ENCODE measurements at places on chromosomes 16 and 17. TPM values are rescaled to one million over a fixed set of nuclear protein-coding genes. Genes with fewer than 3 reads are reported as not detected.

DNA sequence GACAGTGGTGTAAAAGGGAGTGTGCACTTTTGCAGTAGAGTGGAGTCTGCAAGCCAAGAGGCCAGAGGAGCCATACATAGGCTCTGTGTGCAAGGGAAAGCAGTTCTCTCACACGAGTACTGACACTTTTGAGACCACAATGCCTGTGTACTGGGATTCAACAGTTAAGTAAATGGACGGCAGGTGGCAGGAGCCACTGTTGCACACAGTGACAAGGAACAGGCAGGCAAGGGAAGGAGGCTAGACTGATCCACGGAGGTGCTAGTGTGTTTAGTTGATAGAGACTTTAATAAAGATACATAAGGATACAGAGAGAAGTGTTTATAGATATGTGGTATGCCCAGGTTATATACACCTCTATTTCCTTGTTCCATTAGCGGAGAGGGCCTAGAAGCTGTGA is 67.0 kb downstream of the MPRIP start:
- no peak for DNase-seq

- DNase-seq = no peak
These were observed 214.1 kb downstream of the HS3ST3B1 start for GRCh38 chr17:14514973-14515372.

- DNase-seq = no peak
These were observed 15.9 kb downstream of the LLGL1 start for GRCh38 chr17:18241229-18241871.

DNA sequence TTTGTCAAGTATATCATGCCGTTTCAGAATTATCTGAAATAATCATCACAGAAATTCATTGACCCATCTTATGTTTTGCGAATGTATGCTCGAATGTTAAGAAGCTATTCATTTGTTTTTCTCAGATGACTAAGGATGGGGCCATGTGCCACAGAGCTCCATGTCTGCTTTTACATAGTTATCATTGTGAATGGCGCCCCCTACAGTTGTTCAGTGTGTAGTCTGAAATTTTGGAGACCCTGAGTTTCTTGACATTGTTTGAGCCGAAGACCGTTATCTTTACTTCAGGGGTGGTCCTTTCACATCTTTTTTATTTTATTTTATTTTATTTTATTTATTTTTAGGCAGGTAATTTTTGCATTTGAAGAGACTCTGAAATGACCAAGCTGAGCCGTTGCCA is 972.0 kb upstream of the RBFOX1 start:
- DNase-seq = no peak

DNA sequence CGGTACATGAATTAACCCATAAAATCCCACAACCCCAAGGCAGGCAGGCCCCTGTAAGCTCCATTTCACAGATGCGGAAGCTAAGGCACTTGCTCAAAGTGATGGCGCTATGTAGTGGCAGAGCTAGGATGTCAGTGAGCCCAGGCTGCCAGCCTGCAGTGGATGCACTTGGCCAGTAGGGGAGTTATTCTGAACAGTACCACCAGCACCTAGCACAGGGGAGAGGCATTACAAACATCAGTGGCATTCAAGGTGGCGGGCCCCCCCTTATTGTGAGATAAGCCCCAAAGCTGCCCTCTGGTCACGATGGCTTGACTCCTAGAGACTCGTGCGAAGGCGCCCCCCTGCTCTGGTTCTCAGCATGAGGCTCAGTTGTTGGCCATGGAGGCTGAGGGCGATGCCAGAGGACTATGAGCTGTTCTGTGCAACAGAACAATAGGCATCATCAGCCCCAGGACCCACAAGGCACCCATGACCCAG is 33.8 kb downstream of the GTF3C1 start:
- peak; percentile 20 for DNase-seq

- DNase-seq = no peak
These were observed 9.3 kb downstream of the CENPX start for GRCh38 chr17:82013341-82013740.

DNA sequence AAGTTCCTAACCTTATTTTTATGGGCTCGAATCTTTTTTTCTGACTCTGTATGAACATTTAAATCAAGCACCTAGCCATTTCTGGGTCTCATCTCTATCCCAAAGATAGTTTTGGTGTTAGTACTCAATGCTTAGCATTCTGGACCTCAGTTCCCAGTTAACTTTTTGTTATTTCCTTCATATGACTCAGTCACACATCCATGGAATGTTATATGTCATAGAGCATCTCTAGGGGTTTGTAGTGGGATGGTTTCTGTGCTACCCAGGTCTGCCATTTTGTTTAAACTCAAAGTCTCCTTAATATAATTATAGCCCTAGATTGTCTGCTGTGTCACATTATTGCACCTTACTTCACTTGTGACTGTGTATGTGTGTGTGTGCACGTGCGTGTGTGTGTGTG is 90.1 kb downstream of the EFCAB13 start:
- no peak for DNase-seq

The IL21R gene
- polyA plus RNA-seq = 49.9 TPM

The CMC2 gene
- polyA plus RNA-seq = 160 TPM

- no peak for DNase-seq
These were observed 100.5 kb downstream of the CYB561 start for GRCh38 chr17:63345611-63346010.

GRCh38 chr17:61757168-61757567 is 106.2 kb downstream of the BRIP1 start:
- DNase-seq = no peak

The KRTAP9-2 gene
- polyA plus RNA-seq = not detected

The NTN1 gene
- 0.10 TPM for polyA plus RNA-seq

The SMIM36 gene
- not detected for polyA plus RNA-seq

The JPH3 gene
- not detected for polyA plus RNA-seq

DNA sequence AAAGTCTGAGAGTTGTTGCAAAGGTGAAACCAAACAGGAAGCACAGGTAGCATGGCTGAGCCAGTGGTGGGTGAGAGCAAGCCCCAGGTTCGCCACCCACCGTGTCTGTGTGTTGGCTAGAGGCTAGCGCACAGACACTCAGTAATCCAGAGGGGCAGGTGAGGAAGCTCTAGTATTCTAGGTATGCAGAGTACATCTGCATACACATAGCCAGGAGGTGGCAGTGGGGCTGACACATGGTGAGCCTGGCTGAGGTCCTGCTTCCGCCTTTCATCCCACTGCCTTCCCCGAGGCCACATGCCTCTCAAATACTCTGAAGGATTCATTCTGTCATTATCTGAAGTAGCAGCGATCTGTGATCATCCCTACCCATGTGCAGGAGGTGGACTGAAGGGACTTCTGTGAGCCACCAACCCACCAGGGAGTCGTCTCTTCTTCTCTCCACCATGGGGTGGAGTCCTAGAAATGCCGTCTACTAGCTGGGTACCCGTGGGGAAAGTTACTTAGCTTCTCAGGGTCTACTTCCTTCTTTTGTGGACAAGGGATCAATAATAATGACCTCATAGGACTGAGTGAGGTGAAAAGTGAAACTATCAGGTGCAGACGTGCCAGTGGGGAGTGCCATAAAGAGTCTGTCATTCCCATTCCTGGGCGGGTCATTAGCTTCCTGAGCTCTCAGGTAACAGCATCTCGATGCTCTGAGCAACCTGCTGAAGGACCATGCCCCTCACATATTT is 36.0 kb upstream of the ICAM2 start:
- peak; percentile 71 for DNase-seq

DNA sequence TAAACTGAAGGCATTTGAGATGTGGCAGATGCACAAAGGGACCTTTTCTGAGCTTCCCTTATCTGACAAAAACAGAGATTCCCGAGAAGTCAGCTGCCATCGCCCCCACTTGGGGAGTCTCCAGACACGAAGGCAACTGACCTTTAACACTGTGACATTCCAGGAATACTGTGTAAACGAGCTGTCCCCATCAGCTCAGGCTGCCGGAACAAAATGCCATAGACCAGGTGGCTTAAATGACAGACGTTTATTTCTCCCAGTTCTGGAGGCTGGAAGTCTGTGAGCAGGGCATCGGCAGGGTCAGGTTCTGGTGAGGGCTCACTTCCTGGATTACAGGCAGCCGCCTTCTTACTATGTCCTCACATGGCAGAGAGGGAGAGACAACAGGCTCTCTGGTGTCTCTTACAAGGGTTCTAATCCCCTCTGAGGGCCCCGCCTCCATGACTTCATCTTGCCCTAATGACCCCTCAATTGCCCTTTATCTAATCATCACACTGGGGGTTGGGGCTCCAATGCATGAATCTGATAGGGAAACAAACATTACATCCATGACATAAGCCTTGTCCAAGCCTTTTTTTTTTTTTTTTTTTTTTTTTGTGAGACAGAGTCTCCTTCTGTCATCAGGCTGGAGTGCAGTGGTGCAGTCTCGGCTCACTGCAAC is 178.5 kb upstream of the RPL38 start:
- no peak for DNase-seq

The MYO15A gene
- polyA plus RNA-seq = 3.1 TPM

- DNase-seq = peak; percentile 68
These were observed 16.9 kb upstream of the CYTH1 start for GRCh38 chr17:78798695-78799559.

DNA sequence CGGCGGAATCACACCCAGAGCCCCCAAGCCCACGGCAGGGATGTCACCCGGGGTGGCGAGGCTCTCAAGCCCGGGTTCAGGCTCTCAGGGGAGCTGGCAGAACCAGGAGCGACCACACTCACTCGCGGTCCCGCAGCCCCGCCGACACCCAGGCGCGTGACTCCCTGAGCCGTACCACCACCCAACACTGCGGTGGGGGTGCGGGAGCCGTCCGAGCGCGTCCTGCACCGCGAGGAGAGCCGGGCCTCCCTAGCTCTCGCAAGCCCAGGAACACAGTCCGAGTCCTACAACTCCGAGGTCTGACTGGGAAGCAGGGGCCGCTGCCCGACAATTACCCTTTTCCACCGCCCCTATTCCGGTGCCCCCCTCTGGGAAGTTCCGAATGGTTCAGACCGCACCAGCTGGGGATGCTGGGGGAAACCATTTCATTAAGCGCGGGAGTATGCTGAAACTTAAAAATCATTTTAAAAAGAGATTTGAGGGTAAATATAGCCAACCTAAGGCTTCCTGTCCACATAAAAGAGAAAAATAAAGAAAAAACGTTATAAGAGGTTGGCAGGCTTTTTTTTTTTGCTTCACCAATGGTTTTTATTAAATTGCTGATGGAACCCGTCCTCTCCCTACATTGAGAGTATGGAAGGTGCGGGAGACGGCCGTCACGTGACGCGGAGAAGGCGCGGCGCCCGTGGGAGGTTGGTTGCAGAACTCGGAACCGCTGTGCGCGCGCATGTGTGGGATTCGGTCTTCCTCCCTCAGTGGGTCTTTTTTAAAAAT is at the start of gene FLCN:
FLCN (minus strand) TSS at position 143 of the 774 bp plus-strand sequence. CDS start 9,031 bp downstream, outside the sequence.
- DNase-seq = peak; percentile 98

The IGF2BP1 gene
- not detected for polyA plus RNA-seq

DNA sequence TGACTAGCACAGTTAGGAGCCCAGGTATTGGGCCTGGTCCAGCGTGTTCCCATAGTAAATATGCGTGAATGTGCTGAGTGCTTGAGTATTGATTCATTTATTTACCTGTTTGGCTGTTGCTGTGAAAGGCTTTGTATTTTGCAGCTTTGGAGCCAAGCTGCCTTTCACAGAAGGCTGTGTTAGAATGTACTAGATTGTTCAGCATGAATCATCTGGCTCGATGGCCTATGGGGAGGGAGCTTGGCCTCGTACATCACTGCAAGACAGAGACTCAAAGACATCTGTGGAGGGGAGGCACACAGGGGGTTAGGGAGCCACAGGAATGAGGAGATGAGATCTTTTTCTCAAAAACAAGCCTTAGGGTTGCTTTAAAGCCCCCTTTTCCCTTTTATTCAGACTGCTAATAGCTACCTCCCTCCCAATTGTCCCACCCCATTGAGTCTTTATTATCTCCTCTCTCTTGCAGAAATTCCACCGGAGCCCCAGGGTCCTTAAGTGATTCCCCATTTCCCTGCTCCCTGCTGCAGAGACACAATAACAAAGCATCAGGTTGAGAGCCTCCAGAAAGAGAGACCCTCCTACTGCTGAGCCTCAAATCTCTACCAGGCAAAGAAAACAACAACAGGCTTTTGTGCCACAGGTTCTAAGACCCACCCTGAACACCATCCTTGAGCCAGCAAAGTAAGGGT is 307.2 kb downstream of the ABCC12 start:
- DNase-seq = no peak

The HIGD1B gene
- not detected for polyA plus RNA-seq

GRCh38 chr16:27318392-27319256 is 4.8 kb downstream of the IL4R start:
- DNase-seq = peak; percentile 39

The TMC7 gene
- polyA plus RNA-seq = not detected

GRCh38 chr17:32720671-32721070 is 156.3 kb downstream of the MYO1D start:
- DNase-seq = no peak

GRCh38 chr17:1949754-1950153 is 75.4 kb downstream of the RTN4RL1 start:
- DNase-seq = no peak

The TBC1D26 gene
- 0.13 TPM for polyA plus RNA-seq

GRCh38 chr16:89116341-89117226 is 22.9 kb downstream of the ACSF3 start:
- no peak for DNase-seq

GRCh38 chr17:47117386-47117785 is 71.7 kb downstream of the CDC27 start:
- no peak for DNase-seq

DNA sequence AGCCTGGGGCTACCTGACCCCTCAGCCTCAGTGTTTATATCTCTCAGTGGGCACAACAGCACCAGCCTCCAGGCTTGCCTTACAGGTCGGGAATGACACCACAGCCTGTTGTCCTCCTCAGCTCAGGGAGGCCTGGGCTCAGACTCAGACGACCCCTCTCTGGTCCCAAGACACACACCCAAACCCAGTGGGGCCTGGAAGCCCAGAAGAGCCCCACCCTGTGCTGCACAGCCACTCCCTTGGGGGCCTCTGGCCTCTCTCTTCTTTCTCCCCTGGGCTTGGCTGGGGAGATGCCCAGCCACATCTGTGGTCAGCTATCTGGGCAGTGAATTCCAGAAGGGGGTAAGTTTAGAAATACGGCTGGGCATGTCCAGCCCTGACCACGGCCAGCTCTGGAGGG is 2.4 kb downstream of the NATD1 start:
- no peak for DNase-seq

GRCh38 chr16:74480150-74481029 is 59.1 kb upstream of the CLEC18B start:
- DNase-seq = no peak

GRCh38 chr17:80621335-80621996 is 76.8 kb downstream of the RPTOR start:
- no peak for DNase-seq

- peak; percentile 60 for DNase-seq
These were observed 45.6 kb downstream of the IKZF3 start for GRCh38 chr17:39818358-39819000.

- DNase-seq = peak; percentile 48
These were observed 878 bp downstream of the TAOK1 start for GRCh38 chr17:29390851-29391631.

- DNase-seq = no peak
These were observed 57.5 kb downstream of the WIPI1 start for GRCh38 chr17:68399638-68400403.

The RFFL gene
- polyA plus RNA-seq = 12.8 TPM

The PSME3 gene
- 55.1 TPM for polyA plus RNA-seq
